Esophagus squamous epithelium (tissue), 5 donors: ENCODE measurements at places on chromosomes 6 and 20. TPM values are rescaled to one million over a fixed set of nuclear protein-coding genes. Genes with fewer than 3 reads are reported as not detected.

DNA sequence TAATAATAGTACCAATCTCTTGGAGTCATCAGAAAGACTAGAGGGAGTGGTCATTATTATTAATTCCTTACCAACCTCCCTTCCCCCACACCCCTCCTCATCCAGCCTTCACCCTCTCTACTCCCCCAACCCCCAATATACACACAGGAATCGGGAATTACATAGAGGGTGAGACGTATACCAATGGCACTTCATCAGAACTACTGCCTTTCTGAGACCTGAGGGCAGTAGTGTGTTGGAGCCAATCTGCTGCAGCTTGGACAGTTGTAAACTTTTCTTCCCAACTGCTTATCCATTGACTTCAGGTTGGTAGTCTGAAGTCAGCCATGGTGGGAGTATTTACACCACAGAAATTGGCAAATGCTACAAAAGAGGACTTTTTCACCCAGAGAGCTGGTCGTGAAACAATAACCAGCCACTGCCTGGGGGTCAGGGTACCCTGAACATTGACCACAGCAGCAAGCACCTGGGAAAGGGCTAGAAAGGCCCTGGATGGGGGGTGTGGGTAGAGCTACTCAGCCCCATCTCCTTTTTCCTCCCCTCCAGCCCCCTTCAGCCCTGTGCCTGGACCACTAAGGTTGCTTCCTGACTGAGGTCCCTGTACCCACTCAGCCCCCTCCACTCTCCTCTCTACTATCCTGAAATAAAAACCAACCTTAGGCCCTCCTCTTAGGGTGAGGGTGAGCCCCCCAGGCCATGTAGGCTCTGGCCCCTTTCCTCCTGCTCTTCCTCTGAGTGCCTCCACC is 161.5 kb downstream of the MRPL14 start:
- H3K4me1 ChIP-seq: peaks cover 8% of the 10 kb centered on the region
- DNase-seq: no peak
- H3K27me3 ChIP-seq: no peaks in the 10 kb centered on the region
- no peak overlapping the region for H3K4me3 ChIP-seq

DNA sequence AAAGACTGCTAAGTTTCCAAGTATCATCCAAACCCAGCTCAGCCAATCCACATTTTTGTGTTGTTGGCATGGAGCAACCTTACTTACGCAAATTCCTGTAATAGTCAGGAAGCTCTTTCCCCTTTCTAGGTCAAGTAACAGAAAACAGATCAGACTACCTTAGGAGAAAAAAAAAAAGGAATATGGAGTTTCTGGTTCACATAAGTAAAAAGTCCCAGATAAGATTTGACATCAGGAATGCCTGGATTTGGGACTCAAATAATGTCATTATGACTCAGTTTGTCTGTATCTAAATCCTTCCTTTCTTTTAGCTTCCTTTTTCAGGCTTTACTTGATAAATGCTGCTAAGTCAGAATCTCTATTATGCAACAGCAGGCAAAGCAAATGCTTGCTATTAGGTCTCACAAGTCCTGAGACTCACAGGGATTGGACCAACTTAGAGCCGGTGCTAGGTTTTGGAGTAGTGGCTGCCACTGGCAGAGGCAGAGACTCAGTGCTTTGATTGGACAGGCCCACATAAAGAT is 44.5 kb downstream of the NCOA7 start:
- peaks cover 9% of the 10 kb centered on the region for H3K4me1 ChIP-seq
- H3K27ac ChIP-seq: peak overlapping the region; percentile 55
- DNase-seq: no peak

- H3K4me1 ChIP-seq: no peaks in the 10 kb centered on the region
- no peak for DNase-seq
- no peaks in the 10 kb centered on the region for H3K36me3 ChIP-seq
- H3K27me3 ChIP-seq: no peaks in the 10 kb centered on the region
- no peak overlapping the region for H3K27ac ChIP-seq
Observed at GRCh38 chr6:151112130-151112529, 127.6 kb upstream of the AKAP12 start.

GRCh38 chr6:110324548-110324947 is 33.6 kb downstream of the METTL24 start:
- H3K27me3 ChIP-seq: no peaks in the 10 kb centered on the region
- no peak overlapping the region for H3K4me3 ChIP-seq
- peak overlapping the region; percentile 2 for H3K27ac ChIP-seq
- no peaks in the 10 kb centered on the region for H3K36me3 ChIP-seq
- no peak for DNase-seq
- H3K4me1 ChIP-seq: peaks cover 15% of the 10 kb centered on the region

- H3K4me3 ChIP-seq: peak overlapping the region; percentile 98
- H3K36me3 ChIP-seq: peaks cover 5% of the 10 kb centered on the region
- DNase-seq: no peak
- peak overlapping the region; percentile 95 for H3K27ac ChIP-seq
- peaks cover 11% of the 10 kb centered on the region for H3K4me1 ChIP-seq
Observed at GRCh38 chr20:49186535-49187329, 1.4 kb downstream of the STAU1 start.

DNA sequence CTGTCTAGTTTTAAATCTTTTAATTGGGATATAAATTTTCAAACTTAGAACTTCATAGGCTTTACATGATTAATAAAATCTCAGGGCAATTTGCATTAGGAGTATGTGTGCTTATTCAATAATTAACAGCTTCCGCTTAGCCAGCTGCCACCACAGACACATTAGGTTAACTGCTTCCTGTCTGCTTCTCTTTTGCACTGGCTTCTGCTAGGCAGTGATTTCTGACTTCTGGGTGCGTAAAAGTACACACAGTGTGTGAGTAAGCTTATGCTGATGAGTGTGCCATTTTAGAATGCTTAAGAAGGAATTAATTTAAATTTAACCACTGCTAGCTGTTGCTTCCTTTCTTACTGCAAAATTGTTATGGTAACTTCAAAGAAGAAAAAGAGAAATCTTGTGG is 73.9 kb downstream of the F13A1 start:
- no peaks in the 10 kb centered on the region for H3K36me3 ChIP-seq
- H3K27me3 ChIP-seq: no peaks in the 10 kb centered on the region
- no peaks in the 10 kb centered on the region for H3K4me1 ChIP-seq
- no peak overlapping the region for H3K4me3 ChIP-seq
- no peak for DNase-seq

DNA sequence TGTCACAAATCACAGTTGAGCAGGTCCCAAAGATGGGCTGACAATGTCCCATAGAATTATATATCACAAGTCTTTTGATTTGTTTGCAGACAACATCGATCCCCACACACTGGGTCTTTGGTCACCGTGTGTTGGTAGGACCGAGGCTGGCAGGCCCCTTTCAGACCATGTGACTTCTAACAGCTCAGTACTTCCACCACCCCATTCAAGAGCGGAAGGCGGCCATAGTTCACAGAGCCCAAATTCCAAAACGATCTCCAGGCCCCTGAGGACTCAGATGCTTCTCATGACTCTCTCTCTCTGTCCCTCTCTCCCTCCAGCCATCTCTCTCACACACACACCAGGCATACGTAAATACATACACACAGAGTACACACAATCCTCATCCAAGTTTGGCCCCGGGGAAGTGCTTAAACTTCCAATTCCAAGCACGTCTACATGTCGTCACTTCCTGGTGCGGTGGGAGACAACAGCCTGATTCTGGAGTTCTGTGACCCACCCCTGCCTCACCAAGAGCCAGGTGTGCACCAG is 155.9 kb upstream of the INSM1 start:
- no peaks in the 10 kb centered on the region for H3K36me3 ChIP-seq
- H3K27ac ChIP-seq: no peak overlapping the region
- no peak for DNase-seq
- no peaks in the 10 kb centered on the region for H3K27me3 ChIP-seq

- no peaks in the 10 kb centered on the region for H3K27me3 ChIP-seq
- DNase-seq: no peak
- no peak overlapping the region for H3K4me3 ChIP-seq
- peak overlapping the region; percentile 22 for H3K27ac ChIP-seq
- H3K36me3 ChIP-seq: no peaks in the 10 kb centered on the region
Observed at GRCh38 chr20:32465092-32465900, 107.2 kb downstream of the ASXL1 start.

DNA sequence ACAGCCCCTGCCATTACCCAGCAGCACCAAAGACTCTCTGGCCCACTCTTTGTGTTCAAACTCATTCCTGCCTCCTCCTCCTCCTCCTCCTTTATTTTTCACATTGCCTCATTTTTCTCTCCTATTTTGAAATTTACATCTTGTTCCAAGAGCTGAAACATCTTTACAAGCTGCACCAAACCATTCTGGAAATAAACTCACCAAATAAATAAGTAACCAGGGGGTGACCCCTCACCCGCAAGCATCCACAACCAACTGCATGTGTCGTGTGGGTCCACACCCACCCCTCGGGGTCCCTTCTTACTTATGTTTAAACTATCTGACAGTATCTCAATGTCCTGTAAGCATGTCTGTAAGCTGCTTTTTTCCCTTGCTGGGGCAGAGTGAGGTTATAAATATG is 1.4 kb downstream of the KCNB1 start:
- H3K27me3 ChIP-seq: peaks cover 6% of the 10 kb centered on the region
- H3K4me3 ChIP-seq: no peak overlapping the region
- H3K36me3 ChIP-seq: no peaks in the 10 kb centered on the region
- H3K4me1 ChIP-seq: peaks cover 7% of the 10 kb centered on the region
- no peak for DNase-seq
- H3K27ac ChIP-seq: peak overlapping the region; percentile 36

DNA sequence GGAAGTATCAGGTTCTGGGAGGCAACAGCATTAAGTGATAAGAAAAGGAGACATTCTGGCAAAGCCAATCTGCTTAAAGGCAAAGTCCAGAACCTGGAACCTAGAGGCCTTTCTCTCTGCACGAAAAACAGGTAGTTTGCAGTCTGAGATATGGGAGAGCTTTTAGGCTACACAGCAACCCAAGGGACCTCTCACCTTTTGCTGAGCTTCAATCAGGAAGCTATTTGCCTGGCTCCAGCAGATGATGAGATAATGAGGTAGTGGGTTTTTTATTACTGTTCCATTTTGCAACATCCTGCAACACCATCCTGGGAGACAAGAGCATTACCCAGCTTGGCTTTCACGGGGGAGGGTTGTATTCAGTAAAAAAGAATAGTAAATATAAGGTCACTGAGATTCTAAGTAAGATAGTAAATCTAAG is 143.1 kb downstream of the ADGRG6 start:
- H3K27ac ChIP-seq: no peak overlapping the region
- H3K27me3 ChIP-seq: no peaks in the 10 kb centered on the region
- no peaks in the 10 kb centered on the region for H3K4me1 ChIP-seq
- no peak overlapping the region for H3K4me3 ChIP-seq
- peaks cover 30% of the 10 kb centered on the region for H3K36me3 ChIP-seq

DNA sequence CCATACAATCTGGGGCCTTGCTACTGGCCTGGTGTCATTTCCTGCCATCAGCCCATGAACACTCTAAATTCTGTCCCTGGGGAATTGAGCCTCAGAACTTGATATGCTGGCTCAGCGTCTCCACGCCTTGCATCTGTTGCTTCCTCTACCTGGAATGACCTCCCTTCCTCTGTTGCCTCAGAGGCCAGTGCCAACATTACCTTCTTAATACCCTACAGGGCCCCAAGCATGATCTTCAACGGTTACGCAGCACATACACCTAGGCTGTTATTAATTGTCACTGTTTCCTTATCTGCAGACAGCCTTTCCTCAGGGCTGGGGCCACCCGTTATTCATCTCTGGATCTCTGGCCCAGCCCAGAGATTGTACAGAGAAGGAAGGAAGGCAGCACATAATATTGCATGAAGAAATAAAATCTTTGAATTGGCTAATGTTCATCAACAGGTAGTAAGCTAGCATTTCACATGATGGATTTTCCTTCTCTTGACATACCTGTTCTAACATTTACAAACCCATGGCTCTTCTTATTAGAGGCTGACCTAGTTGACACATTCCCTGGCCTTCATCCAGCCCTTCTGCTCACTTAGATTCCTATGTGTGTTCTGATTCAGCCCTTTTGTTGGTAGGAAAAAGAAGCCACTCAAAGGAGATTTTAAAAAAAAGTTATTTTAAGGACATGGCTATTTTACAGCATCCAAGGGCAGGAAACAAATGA is 8.4 kb upstream of the RNF182 start:
- H3K27me3 ChIP-seq: no peaks in the 10 kb centered on the region
- H3K27ac ChIP-seq: no peak overlapping the region
- DNase-seq: no peak
- no peak overlapping the region for H3K4me3 ChIP-seq
- no peaks in the 10 kb centered on the region for H3K36me3 ChIP-seq

DNA sequence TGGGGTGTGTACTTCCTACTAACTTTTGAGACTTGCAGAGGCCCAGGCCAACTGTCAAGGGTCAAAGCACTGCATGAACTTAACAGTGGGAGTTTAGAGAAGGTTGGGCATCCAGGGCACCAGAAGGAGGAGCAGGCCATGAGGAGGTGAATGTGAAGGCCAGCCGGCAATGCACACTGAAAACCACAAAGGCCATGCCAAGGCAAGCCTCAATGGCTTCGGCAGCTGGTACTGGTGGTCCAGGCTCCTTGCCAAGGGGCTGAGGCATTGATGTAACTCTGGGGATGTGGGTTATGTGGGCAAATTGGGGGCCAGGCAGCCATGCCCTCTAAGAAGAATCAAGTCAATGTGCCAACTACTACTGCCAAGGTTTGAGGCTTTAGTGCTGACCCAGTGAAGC is 222.4 kb downstream of the UNC5CL start:
- no peak overlapping the region for H3K4me3 ChIP-seq
- H3K36me3 ChIP-seq: no peaks in the 10 kb centered on the region
- no peaks in the 10 kb centered on the region for H3K27me3 ChIP-seq
- DNase-seq: no peak

- no peak overlapping the region for H3K4me3 ChIP-seq
- no peaks in the 10 kb centered on the region for H3K4me1 ChIP-seq
- DNase-seq: no peak
- no peaks in the 10 kb centered on the region for H3K36me3 ChIP-seq
- no peak overlapping the region for H3K27ac ChIP-seq
Observed at GRCh38 chr20:58078741-58079522, 149.5 kb downstream of the ANKRD60 start.

GRCh38 chr20:52789716-52790115 is 182.4 kb upstream of the TSHZ2 start:
- no peak overlapping the region for H3K4me3 ChIP-seq
- no peak for DNase-seq
- H3K4me1 ChIP-seq: no peaks in the 10 kb centered on the region
- H3K27me3 ChIP-seq: no peaks in the 10 kb centered on the region
- no peaks in the 10 kb centered on the region for H3K36me3 ChIP-seq

GRCh38 chr6:72939004-72939403 is 286.3 kb downstream of the KHDC1L start:
- no peak overlapping the region for H3K27ac ChIP-seq
- no peak overlapping the region for H3K4me3 ChIP-seq
- no peaks in the 10 kb centered on the region for H3K4me1 ChIP-seq

CDSN gene
- total RNA-seq: not detected

SPATA2 gene
- total RNA-seq: 5.6 TPM

DEFB124 gene
- total RNA-seq: not detected

SYCP2L gene
- 1.3 TPM for total RNA-seq

HIVEP2 gene
- 8.6 TPM for total RNA-seq

SNX3 gene
- 117 TPM for total RNA-seq
